ENCODE measurements at places on chromosomes 12 and 14.
A peak's percentile ranks its signal among the peaks of the same experiment; 100 is the strongest.

GRCh38 chr14:104030958-104031357 is 54.5 kb upstream of the ASPG start:
- DNase-seq, result no peak

- DNase-seq, result no peak
Measured at GRCh38 chr12:109558374-109559199, 14.7 kb downstream of the MMAB start.

DNA sequence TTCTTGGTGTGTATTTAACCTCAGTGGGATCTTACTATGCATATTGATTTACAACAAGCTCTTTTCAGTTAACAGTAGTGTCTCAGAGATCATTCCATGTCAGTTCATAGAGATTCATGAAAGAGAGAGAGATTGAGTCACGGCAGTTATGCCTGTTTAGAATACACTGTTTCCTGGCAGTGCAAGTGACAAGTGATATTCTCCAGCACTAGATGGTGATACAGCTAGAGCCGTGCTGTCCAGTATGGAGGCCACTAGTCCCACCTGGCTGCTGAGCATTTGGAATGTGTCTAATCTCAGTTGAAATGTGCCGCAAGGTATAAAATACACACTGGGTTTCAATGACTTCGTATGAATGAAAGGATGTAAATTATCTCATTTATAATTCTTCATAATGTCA is 184.4 kb downstream of the SUDS3 start:
- no peak for DNase-seq

- DNase-seq, result no peak
Measured at GRCh38 chr12:94750864-94751263, 100.5 kb upstream of the TMCC3 start.

DNA sequence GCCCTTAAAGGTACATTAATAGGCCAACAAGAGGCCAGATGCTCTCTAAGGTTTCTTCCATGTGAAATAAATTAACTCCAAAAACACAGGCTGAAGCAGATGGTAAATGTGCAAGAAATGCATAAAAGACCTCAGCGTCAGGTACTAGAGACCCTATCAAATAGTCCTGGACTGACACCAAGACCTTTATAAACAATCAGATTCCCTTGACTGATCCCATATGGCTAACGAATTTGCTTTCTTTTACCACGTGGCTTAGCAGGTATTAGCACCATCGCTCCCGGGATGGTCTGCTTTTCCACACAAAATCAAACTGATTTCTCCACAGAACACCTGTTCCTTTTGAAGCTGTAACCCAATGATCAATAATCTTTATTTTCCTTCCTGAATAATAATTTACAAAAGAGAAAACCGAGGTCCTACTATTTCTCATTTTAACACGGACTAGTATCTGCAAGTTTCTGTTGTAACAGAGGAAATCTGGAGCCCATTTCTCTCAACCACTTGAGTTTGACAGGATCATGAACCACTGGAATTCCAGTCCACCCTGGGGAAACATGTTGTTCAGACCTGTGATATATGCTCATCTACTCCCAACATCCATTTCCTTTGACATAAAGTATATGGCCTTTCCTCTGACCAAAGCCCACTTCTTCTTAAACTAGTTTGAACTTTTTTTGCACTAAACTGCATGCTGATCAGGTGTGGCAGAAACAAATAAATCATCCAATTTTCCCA is 48.2 kb upstream of the DAAM1 start:
- DNase-seq, result no peak

DNA sequence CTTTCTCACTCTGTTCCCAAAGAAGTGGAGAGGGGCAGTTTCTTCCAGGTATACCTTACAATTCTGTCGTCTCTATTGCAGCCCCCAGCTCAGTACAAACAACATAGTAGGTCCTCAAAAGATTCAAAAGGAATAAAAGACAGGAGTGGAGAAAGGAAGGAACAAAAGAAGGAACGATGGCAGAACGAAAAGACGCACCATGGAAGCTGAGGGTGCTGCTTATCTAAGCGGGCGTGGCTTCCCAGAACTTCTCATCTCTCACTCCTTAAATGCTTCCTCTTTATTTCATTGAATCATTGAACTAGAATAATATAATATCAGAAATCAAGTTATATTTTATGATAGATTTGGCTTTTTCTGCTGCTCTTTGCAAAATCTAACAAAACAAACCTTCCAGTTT is 13.7 kb upstream of the LTA4H start:
- no peak for DNase-seq

GRCh38 chr12:54369597-54370131 is 5.4 kb upstream of the GPR84 start:
- DNase-seq, result no peak

GRCh38 chr14:27392153-27392552 is 794.3 kb upstream of the NOVA1 start:
- no peak for DNase-seq

DNA sequence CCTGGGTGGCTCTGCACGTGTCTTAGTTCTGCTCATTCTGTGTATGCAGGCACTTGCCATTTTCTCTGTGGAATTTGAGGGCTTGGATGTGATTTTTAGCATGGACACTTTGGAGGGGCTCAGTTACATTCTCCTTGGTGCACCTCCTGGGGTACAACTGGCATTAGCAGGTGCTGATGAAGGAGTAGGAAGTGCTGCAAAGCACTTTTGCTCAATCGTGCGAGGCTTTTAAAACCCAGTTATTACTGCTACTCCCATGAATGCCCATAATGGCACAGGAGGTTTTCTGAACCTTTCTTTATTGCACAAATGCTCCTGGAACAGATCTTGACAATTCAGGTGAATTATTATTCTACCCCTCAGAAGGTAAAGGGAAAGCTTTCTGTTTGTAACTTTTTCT is 78.7 kb downstream of the SLC25A47 start:
- DNase-seq, result no peak

DNA sequence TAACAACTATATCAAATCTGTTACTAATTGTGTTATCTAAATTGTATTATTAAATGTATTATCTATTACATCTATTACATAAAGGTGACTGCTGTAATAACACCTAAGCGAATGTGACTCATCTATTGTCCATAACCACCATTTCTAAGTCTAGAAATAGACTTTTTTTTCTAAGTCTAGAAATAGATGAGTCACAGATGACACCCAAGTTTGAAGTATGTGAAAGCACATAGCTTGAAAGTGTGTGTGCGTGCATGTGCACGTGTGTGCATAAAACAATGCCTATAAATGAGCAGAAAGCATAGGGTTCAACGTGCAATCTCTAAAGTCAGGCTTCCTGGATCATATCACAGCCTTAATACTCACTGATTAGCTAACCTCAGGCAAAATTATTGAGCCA is 451.3 kb upstream of the USP15 start:
- no peak for DNase-seq

GRCh38 chr12:132632521-132633228 is 14.1 kb downstream of the P2RX2 start:
- no peak for DNase-seq

- no peak for DNase-seq
Measured at GRCh38 chr14:100771121-100771800, 44.6 kb downstream of the DLK1 start.

DNA sequence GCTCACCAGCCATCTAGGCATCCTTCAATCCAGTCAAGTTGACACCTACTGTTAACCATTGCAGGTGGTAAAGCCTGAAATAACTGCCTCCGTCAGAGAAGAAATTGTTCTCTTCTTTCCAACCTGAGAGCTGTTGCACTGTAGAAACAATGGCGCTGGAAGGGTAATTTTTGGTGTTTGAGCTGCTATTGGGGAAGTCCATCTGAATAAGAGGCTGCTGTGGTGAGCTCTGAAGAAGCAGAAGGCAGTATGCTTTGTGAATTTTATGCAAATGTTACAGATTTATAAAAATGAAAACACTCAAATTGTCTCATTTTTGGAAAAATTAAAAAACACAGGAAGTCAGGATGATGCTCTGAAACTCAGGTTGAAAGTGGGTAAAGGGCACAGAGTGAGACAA is 60.2 kb downstream of the SNAPC1 start:
- DNase-seq, result no peak

DNA sequence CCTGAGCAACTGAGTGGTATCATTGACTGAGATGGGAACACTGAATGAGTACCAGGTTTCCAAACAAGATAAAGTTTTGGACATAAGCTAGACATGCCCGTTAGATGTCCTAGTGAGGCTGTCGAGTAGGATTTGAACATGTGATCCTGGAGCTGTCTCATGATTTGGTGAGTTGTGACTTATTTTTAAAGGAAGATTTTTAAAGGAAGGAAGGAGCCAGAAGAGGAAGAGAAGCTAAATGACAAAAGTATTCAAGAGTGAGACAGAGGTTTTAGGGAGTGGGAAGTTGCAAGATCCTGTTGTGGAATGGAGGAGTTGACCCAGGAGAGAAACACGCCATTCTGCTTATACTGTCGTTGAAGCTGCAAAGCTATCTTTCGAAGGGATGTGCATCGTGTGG is 82.1 kb downstream of the SAMD4A start:
- DNase-seq, result no peak

GRCh38 chr12:27511723-27512045 is 12.3 kb upstream of the PPFIBP1 start:
- no peak for DNase-seq

DNA sequence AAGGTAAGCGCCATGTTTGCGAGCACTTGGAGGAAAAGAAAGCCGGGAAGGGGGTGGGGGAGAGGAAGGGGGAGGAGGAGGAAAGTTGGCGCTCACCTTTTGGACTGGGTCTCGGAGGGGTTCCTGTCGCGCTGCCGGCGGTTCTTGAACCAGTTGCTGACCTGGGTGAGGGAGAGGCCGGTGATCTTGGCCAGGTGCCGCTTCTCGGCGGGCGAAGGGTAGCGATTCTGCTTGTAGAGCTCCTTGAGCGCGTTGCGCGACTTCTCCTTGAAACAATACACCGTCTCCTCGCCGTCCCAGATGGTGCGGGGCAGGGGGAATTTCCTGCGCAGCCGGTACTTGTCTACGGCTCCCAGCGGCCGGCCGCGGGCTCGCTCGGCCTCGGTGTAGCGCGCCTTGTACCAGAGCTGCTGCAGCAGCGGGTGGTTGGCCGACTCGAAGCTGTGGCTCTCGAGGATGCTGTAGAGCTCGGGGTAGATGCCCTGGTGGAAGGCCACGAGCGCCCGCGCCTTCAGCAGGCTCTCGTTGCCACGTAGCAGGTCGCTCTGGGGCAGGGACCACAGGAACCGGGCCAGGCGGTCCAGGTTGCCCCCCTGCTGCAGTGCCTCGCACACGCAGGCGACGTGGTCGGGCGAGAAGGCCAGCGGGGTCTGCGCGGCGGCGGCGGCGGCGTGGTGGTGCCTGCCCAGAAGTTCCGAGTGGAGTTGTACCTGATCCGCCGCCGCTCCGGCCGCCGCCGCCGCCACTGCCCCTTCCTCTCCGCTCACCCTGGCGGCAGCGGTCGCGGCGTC is 840 bp downstream of the SIX4 start:
- no peak for DNase-seq

- no peak for DNase-seq
Measured at GRCh38 chr14:67941456-67942018, 122.0 kb downstream of the RAD51B start.

GRCh38 chr14:52901357-52901980 is 49.4 kb downstream of the FERMT2 start:
- no peak for DNase-seq

- DNase-seq, result no peak
Measured at GRCh38 chr12:127588249-127588648, 678.7 kb upstream of the TMEM132C start.

DNA sequence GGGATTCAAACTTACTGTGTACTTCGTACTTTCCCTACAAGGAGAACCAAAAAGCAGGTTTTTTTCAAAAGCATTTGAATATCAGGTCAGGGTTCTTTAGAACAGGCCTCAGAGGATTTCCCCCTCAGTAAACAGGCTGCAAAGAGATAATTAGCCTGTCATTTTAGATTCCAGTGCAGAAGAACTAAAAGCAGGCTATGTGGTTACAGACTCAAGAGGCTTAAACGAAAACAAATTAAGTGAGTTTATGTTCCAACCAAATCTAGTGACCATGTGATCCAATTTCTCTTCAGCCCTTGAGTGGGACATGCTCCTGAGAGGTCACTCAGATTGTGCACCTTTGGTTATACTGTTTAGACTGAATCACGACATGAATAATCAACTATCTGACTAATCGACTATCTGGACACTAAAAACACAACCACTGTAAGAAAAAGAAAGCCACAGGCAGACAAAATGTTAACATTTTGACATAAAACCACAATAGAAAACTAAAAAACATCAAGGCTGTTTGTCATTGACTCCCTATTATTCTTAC is 4.5 kb downstream of the TMED8 start:
- peak; percentile 4 for DNase-seq

DNA sequence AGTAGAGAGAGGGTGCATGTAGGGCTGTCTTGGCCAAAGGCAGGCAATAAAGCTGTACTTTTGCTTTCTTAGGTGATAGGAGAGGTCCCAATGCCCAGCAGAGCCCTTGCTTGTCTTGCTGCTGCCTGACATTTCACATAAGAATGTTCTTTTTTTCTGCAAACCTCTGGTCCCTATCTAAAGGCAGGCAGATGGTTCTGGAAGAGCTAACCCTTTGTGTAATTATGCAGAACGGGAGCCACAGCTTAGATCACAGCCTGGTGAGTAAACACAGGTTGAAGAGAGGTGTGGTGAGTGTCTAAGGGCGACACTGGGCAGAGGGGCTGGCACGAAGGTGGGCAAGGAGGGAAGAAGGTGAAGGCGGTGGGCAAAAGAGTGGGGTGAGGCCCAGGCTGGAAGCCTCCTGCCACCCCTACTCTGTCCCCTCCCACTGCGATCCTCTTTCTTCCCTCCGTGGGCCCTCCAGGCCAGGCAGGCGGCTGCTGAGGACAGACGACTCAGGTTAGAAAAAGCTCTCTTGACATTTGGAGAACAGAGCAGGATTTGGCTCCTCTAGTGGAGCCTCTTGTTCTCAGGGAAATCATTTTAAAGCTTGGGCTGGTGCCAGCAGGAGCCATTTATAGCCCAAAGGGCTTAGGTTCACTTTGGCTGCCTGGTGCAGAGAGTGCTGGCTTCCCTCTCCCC is 42.8 kb downstream of the PRMT8 start:
- DNase-seq, result no peak

GRCh38 chr12:57299514-57300016 is 48.6 kb upstream of the STAC3 start:
- DNase-seq, result no peak

GRCh38 chr14:102249041-102249440 is 55.9 kb downstream of the MOK start:
- no peak for DNase-seq

DNA sequence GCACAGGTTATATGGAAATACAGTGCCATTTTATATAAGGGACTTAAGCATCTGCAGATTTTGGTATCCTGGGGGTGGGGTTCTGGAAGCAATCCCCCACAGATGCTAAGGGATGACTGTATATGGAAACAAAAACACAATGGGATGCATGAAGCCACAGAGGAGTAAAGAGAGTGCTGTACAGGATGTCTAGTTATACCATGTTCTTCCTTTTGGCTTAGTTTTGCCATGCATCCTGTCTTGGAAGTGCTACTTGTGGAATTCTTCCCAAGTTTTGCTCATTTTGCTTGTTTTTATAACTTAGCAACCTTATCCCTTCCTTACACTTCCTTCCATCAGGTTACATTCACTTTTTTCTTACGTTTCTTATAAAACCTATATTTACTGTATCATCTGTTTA is 55.6 kb downstream of the TRMT5 start:
- DNase-seq, result no peak

GRCh38 chr12:120473807-120474615 is 4.5 kb upstream of the SRSF9 start:
- DNase-seq, result no peak

Data from CD4-positive, alpha-beta T cell treated with Interleukin-2 at 100 ng/mL for 4 hours (primary cell).